Right lobe of liver (tissue), 6 donors: ENCODE measurements at places on chromosomes 11 and 22. TPM values are rescaled to one million over a fixed set of nuclear protein-coding genes. Genes with fewer than 3 reads are reported as not detected.

DNA sequence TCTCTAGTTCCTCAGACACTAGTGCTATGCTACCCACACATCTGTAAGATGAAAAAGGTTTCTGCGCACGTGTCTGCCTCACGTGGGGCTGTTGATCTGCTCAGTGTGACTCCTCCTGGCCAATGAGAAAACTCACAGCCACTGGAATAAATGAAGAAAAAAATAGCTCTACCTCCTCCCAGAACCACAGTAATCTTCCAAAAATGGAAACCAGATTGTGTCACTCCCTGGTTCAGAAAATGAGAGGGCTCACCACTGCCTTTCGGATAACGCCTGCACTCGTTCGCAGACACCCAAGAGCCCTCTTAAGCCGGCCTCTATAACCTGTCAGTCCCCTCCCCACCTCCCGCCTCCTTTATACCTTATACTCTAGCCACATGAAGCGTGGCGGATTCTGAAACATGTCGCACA is 5.1 kb downstream of the APBB1 start:
- no peaks in the 10 kb centered on the region for H3K27me3 ChIP-seq
- H3K36me3 ChIP-seq: no peaks in the 10 kb centered on the region
- H3K4me1 ChIP-seq: no peaks in the 10 kb centered on the region
- no peak overlapping the region for H3K27ac ChIP-seq
- DNase-seq: no peak
- no peak overlapping the region for H3K4me3 ChIP-seq

GRCh38 chr11:73170140-73170539 is 28.0 kb upstream of the FCHSD2 start:
- H3K36me3 ChIP-seq: no peaks in the 10 kb centered on the region
- no peak overlapping the region for H3K27ac ChIP-seq
- H3K4me1 ChIP-seq: no peaks in the 10 kb centered on the region
- H3K27me3 ChIP-seq: no peaks in the 10 kb centered on the region
- no peak overlapping the region for H3K4me3 ChIP-seq

GRCh38 chr11:1130276-1131032 is 27.3 kb upstream of the MUC5AC start:
- DNase-seq: peak; percentile 46
- H3K27ac ChIP-seq: no peak overlapping the region
- no peaks in the 10 kb centered on the region for H3K27me3 ChIP-seq
- H3K4me3 ChIP-seq: no peak overlapping the region
- H3K36me3 ChIP-seq: no peaks in the 10 kb centered on the region

DNA sequence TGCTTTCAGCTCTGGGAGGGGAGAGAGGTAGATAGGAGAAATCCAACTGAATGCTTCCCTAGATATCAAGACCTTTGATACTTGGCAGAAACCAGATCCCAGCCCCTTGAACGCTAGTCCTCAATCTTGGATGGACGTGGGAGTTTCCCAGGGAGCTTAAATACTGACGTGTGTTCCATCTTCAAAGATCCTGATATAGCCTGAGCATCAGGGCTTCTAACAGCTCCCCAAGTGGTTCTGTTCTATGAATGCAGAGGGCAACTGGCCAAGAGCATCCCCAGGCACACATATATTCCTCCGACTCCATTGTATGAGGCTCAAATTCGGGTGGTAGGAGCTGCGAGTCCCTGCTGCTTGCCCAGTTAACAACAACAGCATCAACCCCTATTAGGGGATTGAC is 8.7 kb upstream of the ACCS start:
- H3K27me3 ChIP-seq: no peaks in the 10 kb centered on the region
- no peak overlapping the region for H3K4me3 ChIP-seq
- H3K27ac ChIP-seq: no peak overlapping the region
- H3K36me3 ChIP-seq: no peaks in the 10 kb centered on the region
- no peaks in the 10 kb centered on the region for H3K4me1 ChIP-seq
- no peak for DNase-seq

DNA sequence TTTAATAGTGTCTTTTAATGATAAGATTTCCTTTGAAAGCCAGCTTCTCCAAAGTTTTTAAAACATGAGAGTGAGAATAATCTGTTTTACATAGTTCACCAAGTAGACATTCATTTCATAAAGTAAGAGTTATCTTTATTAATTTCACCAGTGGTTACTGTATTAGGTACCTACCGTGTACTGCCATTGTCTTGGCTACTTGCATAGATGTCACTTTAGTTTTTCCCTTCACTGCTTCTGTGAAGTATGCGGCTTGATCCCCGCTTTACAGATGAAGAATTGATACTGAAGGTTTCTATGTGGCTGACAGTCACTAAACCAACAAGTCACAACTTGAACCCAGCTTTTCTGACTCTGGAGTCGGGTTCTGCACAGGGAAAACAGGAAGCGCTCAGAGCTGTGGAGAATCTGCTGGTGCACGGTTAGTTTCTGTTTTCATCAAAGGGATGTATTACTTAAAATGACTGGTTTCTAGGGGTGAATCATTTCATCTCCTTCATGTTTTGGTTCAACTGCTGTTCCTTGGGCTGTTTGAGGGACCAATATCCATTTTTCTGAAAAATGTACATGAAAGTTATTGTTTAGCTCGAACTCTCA is 39.3 kb upstream of the MYO18B start:
- no peak overlapping the region for H3K27ac ChIP-seq
- no peaks in the 10 kb centered on the region for H3K27me3 ChIP-seq
- H3K4me1 ChIP-seq: no peaks in the 10 kb centered on the region
- no peak overlapping the region for H3K4me3 ChIP-seq
- no peaks in the 10 kb centered on the region for H3K36me3 ChIP-seq

- no peaks in the 10 kb centered on the region for H3K4me1 ChIP-seq
- H3K27ac ChIP-seq: no peak overlapping the region
- no peak overlapping the region for H3K4me3 ChIP-seq
- H3K36me3 ChIP-seq: no peaks in the 10 kb centered on the region
Measured at GRCh38 chr22:32991353-32992101, 66.7 kb downstream of the SYN3 start.

Gene TCN1
- total RNA-seq: not detected

Gene RCOR2
- total RNA-seq: not detected

- DNase-seq: no peak
- H3K4me3 ChIP-seq: no peak overlapping the region
- H3K27ac ChIP-seq: no peak overlapping the region
Measured at GRCh38 chr11:74669211-74670160, 61.7 kb downstream of the CHRDL2 start.

Gene GAL3ST3
- total RNA-seq: not detected

DNA sequence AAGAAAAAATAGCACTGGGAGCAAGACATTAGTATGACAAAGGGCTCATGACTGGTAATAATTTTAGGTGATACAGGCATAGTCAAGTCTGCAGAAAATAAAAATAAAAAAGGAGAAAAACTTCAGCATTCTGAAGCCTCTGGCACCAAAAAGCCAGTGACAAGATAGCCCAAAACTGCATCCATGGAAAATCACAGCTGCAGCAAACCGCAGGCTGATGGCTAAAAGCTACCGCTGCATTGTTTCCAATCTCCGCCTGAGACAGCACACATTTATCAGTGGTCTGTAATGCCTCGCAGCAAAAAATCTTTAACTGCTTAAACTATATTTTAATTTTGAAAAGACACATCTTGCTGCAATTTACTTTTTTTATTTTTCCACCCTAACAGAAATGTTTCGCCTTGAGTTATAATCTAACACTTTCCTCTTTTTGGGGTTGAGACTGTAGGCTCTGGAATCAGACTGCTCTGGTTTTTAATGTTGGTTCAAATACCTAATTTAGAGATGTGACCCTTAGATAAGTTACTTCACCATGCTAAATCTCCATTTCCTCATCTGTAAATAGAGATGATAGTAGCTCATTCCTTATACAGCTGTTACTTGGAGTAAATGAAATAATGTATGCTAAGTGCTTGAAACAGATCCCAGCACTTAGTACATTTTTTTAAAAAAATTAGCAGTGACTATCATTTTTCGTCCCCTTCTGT is 42.0 kb upstream of the FIBIN start:
- no peak for DNase-seq
- no peak overlapping the region for H3K27ac ChIP-seq
- no peak overlapping the region for H3K4me3 ChIP-seq
- H3K4me1 ChIP-seq: peaks cover 33% of the 10 kb centered on the region

- no peaks in the 10 kb centered on the region for H3K4me1 ChIP-seq
- H3K27me3 ChIP-seq: no peaks in the 10 kb centered on the region
- no peak overlapping the region for H3K4me3 ChIP-seq
- H3K27ac ChIP-seq: no peak overlapping the region
- DNase-seq: no peak
Measured at GRCh38 chr11:120601536-120601935, 90.0 kb downstream of the GRIK4 start.

DNA sequence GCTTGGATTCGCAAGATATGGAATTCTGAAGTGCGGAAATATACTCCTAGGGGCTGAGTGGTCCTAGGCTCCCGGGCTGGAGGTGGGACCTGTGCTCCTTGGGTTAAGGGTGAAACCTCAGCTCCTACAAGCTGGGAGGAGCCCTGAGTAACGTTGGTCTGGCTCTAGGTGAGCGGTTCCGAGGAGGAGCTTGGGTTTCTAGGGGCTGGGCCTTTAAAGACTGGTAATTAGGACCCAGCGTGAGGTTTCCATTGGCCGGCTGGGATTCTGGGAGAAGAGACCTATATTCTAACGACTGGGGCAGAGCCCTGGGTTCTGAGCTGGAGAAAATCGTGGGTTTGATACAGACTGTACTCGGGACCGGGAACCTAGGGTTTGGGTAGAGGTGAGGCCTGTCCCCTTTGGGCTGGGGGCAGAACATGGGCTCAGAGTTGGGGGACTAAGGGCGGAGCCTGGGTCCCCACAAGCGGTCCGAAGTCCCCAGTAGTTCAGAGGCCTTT is 882 bp upstream of the MAP4K2 start:
- peak overlapping the region; percentile 67 for H3K4me3 ChIP-seq
- H3K36me3 ChIP-seq: no peaks in the 10 kb centered on the region
- H3K27ac ChIP-seq: peak overlapping the region; percentile 21
- H3K27me3 ChIP-seq: no peaks in the 10 kb centered on the region

Gene C11orf97
- 1.7 TPM for total RNA-seq

Gene C11orf16
- total RNA-seq: not detected

Gene PARVG
- total RNA-seq: 9.5 TPM

Gene USP2
- total RNA-seq: 4.3 TPM

- H3K27ac ChIP-seq: no peak overlapping the region
- no peaks in the 10 kb centered on the region for H3K27me3 ChIP-seq
- no peak for DNase-seq
- H3K4me3 ChIP-seq: no peak overlapping the region
- no peaks in the 10 kb centered on the region for H3K36me3 ChIP-seq
Measured at GRCh38 chr11:94593030-94593429, 25.9 kb downstream of the PIWIL4 start.
